ENCODE measurements at places on chromosomes 4 and X. TPM values are rescaled to one million over a fixed set of nuclear protein-coding genes. Genes with fewer than 3 reads are reported as not detected.

- no peaks in the 10 kb centered on the region for H3K36me3 ChIP-seq
- H3K4me1 ChIP-seq, result no peaks in the 10 kb centered on the region
- DNase-seq, result no peak
- H3K27ac ChIP-seq, result no peak overlapping the region
- no peak overlapping the region for H3K4me3 ChIP-seq
- no peaks in the 10 kb centered on the region for H3K27me3 ChIP-seq
Measured at GRCh38 chr4:14237911-14238310, 610.4 kb upstream of the BOD1L1 start.

Gene ATOH1
- not detected for polyA plus RNA-seq

Gene F11
- not detected for polyA plus RNA-seq

Gene NSUN7
- 2.1 TPM for polyA plus RNA-seq

GRCh38 chrX:139932073-139932900, 566 bp downstream of the ATP11C start:
- no peaks in the 10 kb centered on the region for H3K36me3 ChIP-seq
- DNase-seq, result peak; percentile 50
- H3K4me1 ChIP-seq, result no peaks in the 10 kb centered on the region
- peaks cover 3% of the 10 kb centered on the region for H3K27me3 ChIP-seq
- peak overlapping the region; percentile 11 for H3K4me3 ChIP-seq

- no peaks in the 10 kb centered on the region for H3K27me3 ChIP-seq
- no peaks in the 10 kb centered on the region for H3K36me3 ChIP-seq
- no peak overlapping the region for H3K27ac ChIP-seq
- no peak for DNase-seq
- no peaks in the 10 kb centered on the region for H3K4me1 ChIP-seq
Measured at GRCh38 chr4:113636438-113636818, 125.1 kb downstream of the CAMK2D start.

DNA sequence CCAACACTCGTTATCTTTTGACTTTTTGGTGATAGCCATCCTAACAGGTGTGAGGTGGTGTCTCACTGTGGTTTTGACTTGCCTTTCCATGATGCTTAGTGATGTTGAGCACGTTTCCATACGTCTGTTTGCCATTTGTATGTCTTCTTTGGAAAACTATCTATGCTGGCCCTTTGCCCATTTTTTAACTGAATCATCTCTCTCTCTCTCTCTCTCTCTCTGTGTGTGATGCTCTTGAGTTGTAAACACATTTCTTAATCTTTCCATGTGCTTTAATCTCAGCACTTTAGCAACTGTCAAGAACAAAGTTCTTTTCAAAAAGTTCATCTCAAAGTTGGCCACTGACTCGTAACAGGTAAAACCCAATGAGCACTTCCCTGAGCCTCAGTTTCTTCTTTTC, 10.5 kb downstream of the SORBS2 start:
- H3K36me3 ChIP-seq, result no peaks in the 10 kb centered on the region
- H3K4me3 ChIP-seq, result no peak overlapping the region
- no peaks in the 10 kb centered on the region for H3K27me3 ChIP-seq

DNA sequence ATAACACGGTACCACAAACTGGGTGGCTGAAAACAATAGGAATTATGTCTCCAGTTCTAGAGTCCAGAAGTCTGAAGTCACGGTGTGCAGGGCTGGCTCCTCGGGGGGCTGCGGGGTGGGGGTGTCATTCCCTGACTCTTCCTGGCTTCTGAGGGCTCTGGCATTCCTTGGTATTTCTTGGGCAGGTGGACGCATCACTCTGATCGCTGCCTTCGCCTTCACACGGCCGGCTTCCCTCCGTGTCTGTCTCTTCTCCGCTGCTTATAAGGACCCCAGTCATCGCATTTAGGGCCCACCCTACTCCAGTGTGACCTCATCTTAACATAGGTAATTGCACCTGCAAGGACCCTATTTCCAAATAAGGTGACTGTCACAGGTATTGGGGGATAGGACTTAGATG, 134.6 kb downstream of the CPZ start:
- DNase-seq, result no peak
- H3K27me3 ChIP-seq, result no peaks in the 10 kb centered on the region
- no peak overlapping the region for H3K4me3 ChIP-seq

- DNase-seq, result no peak
- H3K4me1 ChIP-seq, result no peaks in the 10 kb centered on the region
- H3K27ac ChIP-seq, result no peak overlapping the region
- no peaks in the 10 kb centered on the region for H3K36me3 ChIP-seq
Measured at GRCh38 chr4:76003035-76003434, 4.3 kb downstream of the CXCL9 start.

- peak; percentile 16 for DNase-seq
- no peak overlapping the region for H3K4me3 ChIP-seq
- no peaks in the 10 kb centered on the region for H3K4me1 ChIP-seq
- H3K27me3 ChIP-seq, result no peaks in the 10 kb centered on the region
Measured at GRCh38 chr4:99856166-99856565, 38.1 kb downstream of the LAMTOR3 start.

DNA sequence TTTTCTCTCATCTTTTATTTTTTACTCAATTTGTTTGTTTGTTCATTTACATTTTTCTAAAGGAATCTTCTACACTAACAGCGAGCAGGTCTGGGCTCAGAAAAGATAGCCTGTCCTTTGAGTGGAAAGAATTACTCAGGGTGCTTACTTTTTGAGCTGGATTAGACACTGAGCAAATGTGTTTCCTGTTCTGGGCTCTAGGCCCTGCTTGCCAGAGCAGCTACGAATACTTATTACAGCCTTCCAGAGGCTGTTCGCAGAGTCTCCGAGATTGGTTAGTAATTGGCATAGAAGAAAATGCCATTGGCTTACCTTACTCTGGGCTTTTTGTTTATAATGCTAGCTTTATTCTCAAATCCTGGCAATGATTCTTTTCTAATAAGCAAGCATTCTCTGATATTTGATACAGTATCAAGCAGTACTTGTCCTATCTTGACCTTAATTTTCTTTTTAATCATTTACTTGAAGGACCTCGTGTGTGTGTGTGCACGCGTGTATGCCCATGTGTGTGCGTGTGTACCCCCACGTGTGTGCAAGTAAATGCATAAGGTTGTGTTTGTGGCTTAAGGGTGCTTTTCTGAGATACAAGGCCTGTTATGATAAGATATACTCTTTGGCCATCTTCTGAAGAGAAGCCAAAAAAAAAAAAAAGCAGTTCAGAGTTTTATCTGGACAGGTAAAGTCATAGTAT, 76.2 kb upstream of the GRXCR1 start:
- H3K4me1 ChIP-seq, result no peaks in the 10 kb centered on the region
- no peak for DNase-seq
- H3K4me3 ChIP-seq, result no peak overlapping the region
- H3K27ac ChIP-seq, result no peak overlapping the region

Data from adrenal gland (tissue), 19 donors.